Hindlimb muscle (tissue), 1 donor: ENCODE measurements at places on chromosomes 1 and 21. TPM values are rescaled to one million over a fixed set of nuclear protein-coding genes. Genes with fewer than 3 reads are reported as not detected.

Gene SLC30A2
- 0.97 TPM for polyA plus RNA-seq

GRCh38 chr1:224637515-224637914 is 21.4 kb downstream of the CNIH3 start:
- DNase-seq, result no peak

DNA sequence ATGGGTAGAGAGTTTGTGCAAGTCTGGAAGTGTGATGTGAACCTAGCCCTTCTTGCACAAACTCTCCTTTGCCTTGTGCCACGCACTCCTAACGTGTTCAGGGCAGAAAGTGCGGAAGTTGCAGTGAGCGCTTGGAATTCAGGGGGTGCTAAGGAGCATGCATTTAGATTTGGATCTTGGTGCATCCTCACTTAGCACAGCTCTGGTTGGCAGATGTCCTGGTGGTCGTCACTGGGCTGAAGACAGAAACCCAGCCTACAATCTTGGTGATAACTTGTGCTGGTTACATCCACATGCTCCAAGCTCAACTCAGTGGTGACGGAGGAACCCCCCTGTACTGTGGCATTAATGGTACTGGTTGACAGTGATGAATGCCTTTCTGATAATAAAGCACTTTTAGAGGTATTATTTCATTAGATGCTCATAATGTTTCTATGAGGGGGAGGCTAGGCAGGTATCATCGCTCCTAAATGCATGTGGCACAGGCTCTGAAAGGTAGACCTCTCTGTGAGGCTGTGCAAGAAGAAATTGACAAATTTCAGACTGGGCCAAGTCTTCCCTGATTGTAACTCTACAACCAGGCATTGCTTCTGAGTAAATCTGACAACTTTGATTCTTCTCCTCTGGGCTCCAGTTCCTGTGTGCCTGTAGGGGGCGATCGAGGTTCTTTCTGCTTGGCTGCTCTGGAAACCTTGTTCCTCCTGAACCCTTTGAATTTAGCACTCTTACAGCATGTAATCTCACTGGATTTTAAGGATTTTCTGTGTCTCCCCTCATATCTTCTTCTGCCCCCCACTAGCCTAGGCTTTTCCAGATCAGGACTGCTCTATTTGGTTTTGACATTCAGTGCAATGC is 40.6 kb downstream of the MAPKAPK2 start:
- no peak for DNase-seq

DNA sequence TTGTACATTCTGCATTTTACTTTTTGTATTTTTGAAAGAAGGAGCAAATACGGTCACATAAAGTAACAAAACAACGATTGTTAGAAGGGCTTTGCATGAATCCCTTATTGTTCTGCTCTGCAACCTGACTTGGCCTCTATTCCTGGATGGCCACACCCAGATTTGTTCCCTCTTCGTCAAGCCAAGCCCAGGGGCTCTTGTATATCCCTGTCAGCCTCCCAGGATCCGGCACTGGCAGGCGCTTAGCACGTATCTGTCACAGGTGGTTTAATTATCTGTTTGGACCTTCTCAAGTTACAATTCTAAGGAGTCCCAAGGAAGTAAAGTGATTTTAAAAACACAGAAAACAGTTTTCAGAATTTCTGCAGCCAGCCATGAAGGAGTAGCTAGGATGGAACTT is 28.0 kb downstream of the CRYAA start:
- no peak for DNase-seq

GRCh38 chr21:41783476-41784180 is 16.8 kb upstream of the RIPK4 start:
- no peak for DNase-seq

GRCh38 chr1:38964140-38964548 is 22.5 kb upstream of the RHBDL2 start:
- DNase-seq, result no peak

DNA sequence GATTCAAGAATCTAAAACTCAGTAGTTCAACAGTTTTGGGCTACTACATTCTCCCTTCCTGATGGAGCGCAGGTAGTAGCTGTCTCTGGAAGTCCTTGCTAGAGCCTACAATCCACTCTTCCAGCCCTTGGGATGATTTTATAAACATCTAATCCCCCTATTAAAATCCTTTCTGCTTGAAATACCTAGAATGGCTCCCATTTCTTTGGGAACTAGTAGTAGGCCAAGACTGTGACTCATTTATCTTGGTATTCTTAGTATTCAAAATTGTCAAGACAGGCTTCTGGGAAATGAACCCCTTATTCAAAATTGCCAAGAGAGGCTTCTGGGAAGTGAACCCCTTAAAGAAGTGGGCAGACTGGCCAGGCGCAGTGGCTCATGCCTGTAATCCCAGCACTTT is 142.5 kb upstream of the FGGY start:
- no peak for DNase-seq

DNA sequence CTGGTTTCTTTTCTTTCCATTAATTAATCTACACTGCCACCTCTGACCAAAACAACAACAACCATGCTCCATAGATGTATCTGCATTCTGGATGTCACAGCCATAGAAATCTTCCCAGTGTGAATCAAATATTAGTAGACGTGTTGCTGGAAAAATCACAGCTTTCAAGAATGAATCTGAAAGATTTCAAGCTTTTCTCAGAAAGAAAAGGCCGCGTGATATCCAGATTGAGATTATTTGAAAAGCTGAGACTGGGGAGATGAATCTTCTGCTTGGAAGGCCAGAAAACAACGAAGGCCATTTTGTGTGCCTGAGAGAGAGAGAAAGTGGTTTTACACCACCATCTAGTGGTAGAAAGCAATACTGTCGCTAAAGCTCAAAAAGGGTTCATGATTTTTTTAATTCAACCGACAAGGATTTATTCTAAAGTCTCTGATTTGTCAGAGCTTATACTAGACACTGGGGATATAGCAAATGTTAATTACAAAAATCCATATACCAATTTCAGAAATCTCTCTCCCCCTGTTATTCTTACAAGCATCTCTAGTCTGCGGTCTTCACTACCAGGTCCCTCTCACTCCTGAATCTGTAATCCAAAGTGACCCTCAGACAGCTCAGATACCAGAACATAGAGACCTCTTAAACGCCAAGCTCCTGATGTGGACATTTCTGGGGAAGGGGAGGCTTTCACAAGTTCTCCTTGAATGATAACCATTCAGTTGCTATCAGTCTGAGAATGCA is 87.5 kb upstream of the SGIP1 start:
- DNase-seq, result peak; percentile 74

- DNase-seq, result no peak
Observed at GRCh38 chr1:248810727-248811513, 14.8 kb downstream of the SH3BP5L start.
